BE2C (cell line): ENCODE measurements at places on chromosomes 12 and 14.

DNA sequence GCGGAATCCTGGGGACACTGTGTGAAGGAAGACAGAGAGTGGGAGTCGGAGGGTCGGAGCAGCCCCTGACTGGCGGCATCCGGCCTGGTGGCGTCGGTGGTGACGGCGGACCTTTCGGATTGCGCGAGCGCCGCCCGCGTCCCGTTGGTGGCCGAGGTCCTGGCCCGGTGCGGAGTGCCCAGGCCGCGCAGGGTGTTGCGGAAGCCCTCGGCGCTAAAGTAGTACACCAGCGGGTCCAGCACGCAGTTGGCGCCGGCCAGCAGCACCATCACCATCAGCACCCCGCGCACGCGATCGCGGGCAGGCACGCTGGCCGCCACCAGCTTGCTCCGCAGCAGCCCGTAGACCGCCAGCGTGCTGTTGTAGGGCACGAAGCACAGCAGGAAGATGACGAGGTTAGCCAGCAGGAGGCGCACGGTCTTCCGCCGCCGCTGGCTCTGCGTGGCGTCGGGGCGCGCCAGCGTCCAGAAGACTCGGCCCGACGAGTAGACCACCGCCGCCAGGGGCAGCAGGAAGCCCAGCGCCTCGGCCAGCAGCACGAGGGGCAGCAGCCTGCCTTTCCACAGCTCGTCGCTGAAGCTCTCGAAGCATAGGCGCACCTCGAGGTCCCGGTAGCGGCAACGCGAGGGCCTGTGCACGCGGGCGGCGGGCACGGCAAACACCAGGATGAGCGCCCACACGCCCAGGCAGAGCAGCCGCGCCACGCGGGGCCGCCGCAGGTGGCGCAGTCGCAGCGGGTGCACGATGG lies 13.1 kb upstream of the CHD4 start:
- DNase-seq = no peak

DNA sequence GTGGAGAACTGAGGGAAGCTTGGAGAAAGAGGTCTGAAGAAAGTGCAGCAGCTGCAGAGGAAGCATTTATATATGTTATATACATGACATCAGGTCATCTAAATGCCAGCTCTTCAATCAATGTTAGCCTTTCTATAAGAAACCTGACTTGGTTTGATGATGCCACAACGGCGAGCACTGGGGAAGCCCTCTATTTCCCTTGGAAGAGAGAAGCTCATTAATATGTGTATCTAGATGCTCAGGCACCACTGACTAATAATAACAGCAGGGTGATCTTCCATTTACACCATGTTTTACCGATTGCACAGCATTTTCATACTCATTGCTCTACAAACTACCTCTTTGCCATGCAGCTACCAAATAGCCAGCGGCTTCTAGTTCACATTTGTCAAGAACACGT lies 811 bp downstream of the ACYP1 start:
- no peak for DNase-seq

GRCh38 chr12:93245543-93245942 lies 132.2 kb upstream of the NUDT4 start:
- no peak for DNase-seq

DNA sequence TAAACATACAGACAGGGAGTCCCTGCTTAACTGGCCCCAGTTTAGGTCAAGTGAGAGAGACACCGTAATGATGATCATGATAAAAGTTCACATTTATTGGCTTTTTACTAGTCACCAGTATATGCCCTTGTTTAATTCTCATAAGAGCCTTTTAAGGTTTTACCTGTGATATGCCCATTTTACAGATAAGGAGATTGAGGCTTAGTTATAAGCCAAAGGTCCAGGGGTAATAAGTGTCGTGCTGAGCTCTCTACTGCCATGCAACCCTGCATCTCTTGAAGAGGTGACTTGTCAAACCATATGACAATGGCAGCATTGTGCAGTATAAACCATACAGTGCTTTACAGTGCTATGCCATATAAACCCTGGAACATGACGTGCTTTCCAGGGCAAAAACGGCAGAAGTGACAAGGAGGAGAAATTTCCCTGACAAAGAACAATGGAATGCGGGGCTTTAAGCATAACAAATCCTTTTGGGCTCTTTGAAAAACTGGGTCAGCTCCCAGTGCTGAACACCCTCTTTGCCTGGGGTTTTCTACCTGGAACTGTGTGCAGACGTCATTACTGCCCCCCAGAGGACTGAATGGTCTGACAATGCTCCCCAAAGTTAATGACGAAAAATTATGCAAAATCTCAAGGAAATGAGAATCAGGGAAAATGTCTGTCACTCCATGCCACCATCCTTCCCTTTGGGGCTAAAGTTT lies 59.7 kb upstream of the C14orf132 start:
- no peak for DNase-seq

DNA sequence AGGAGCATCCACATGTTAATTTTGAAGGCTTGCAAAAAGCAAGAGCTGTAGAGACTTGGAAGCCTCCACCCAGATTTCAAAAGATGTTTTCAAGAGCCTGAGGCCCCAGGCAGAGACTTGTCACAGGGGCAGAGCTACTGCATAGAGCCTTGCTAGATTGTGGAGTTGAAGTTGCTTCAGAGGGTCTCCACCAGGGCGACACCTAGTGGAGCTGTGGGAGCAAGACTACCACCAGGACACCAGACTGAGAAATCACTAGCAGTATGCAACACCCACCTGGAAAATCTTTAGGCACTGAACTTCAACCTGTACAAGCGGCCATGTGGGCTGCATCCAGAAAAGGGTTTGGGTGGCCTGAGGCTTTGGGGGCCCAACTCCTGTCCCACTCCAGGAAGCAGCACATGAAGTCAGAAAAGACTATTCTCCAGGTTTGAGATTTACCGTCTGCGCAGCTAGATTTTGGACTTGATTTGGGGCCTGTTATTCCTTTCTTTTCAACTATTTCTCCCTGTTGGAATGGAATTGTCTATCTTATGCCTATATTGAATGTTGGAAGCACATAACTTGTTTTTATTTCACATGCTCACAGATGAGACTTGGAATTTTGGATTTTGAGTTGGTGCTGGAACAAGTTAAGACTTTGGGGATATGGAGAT lies 508.6 kb downstream of the FLRT2 start:
- peak; percentile 60 for DNase-seq

- DNase-seq = peak; percentile 61
Observed at GRCh38 chr14:76844223-76844622, 18.0 kb downstream of the LRRC74A start.

DNA sequence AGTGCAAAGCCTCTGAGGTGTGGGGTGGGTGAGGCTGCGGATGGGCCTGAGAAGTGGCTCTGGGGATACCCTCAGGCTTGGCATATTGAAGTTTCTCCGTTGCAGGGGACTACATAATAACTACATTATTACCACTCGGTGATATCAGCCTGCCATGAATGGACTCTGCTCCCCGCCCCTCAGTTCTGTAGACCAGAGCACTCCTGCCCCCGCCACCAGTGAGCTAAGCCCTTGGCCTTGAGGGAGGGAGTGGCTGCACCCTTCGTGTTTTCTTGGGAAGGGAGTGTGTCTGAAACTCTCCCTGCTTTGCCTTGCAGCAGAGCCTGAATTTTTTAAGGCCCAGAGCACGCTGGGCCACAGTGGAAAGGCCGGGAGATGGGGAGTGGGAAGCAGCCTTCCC lies 1.7 kb downstream of the ORAI1 start:
- no peak for DNase-seq

DNA sequence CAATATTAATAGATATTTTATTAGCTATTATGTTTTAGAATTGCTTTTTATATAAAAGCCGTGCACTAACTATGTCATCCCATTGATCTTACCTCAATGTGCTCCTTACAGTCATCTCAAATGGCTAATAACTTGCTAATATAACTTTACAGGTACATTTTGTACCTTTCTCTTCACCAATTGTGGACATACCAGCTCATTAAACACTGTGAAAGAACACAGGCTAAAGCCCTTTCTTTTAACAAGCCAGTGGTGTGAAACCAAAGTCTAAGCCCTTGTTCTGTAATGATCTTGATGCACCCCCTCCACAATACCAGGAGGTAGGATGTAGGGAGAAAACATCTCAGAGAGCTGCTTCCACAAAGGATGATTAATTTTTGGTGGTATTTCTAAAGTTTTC lies 675.3 kb upstream of the USP15 start:
- no peak for DNase-seq

GRCh38 chr12:52216807-52217206 lies 16.2 kb upstream of the KRT7 start:
- DNase-seq = peak; percentile 33

DNA sequence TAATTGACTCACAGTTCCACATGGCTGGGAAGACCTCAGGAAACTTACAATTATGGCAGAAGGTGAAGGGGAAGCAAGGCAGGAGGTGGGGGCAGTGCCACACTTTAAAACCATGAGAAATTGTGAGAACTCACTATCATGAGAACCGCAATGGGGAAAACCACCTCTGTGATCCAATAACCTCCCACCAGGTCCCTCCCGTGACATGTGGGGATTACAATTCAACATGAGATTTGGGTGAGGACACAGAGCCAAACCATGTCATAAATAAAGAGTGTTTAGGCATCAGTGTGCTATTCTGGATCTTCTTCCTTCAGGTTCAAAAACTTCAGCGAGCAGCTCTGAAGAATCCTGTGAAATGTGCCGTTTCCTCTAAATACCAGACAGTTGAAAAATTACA lies 9.7 kb downstream of the DDX47 start:
- no peak for DNase-seq

DNA sequence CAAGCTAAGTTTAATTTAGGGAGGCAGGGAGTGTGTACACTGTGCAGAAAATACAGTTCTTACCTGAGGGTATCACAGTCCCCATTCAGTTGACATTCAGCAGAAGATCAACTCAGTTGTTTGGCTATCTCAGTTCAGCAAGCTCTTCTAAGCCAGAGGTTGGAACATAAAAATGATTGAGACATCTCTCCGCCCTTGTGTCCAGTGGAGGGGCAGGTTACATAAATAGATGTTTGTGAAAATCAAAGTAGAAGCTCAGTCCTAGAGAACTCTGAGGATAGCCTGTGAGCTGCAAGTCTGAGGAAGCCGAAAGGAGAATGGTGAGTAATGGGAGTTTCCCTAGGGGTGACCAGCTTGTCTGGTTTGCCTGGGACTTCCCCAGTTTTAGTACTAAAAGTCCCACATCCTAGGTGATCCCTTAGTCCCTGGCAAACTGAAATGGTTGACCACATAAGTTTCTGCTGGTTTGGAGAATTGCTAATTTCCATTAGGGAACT lies 251.4 kb upstream of the ATP2B1 start:
- no peak for DNase-seq

DNA sequence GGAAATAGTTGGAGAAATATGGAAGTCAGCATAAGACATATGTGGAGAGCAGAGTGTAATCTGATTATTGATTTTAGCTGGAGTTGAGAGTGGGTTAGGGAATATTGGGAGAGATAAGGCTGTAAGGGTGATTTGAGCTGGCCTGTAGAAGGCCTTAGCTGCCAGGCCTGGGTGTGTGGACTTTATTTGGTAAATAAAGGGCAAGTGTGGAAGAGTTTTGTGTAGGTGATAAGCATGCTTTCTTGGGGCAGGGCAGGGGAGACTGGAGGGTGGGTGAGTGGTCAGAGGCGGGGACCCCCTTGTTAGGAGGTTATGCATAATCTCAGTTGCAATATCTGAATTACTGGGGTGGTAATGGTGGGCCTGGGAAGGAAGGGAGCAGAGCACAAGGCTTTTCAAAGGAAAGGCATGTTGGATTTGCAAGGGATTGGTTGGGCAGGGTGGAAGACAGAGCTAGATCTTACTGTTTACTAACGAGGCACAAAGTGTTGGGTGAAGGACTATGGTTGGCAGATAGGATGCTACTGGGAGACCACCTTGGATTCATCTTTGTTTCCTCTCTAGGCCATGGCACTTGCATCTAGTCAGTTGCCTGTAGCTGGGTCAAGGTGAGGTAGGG lies 5.5 kb downstream of the KHNYN start:
- no peak for DNase-seq

DNA sequence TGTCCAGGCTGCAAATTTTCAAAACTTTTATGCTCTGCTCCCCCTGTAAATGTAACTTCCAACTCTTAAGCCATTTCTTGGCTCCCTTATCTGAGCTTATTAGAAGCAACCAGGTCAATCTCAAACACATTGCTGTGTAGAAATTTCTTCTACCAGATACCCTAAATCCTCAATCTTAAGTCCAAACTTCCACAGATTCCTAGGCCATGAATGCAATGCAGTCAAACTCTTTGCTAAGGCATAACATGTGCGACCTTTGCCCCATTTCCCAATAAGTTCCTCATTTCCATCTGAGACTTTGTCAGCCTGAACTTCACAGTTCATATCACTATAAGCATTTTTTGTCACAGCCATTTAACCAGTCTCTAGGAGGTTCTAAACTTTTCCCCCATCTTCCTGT lies 64.5 kb downstream of the TMTC3 start:
- DNase-seq = no peak

GRCh38 chr12:104285740-104286515 lies 17.6 kb upstream of the EID3 start:
- DNase-seq = no peak

DNA sequence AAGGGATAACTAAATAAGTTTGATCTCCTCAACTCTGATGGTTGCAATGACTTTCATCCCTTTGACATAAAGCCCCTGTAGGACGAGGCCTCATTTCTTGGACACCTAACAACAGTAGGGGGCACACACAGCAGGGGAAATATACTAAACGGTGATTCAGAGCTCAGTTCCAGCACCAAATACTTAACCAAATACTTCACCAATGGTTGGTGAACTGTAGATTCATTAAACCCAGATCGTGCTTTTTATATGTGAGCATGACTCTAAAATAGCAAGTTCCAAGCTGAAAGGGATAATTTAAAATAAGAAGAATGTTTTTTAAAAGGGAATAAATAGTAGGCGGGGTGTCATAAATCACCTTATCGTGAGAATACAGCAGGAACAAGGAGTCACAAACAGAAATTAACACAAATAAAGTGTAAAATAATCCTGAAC lies 53.2 kb downstream of the ATG2B start:
- DNase-seq = peak; percentile 13

DNA sequence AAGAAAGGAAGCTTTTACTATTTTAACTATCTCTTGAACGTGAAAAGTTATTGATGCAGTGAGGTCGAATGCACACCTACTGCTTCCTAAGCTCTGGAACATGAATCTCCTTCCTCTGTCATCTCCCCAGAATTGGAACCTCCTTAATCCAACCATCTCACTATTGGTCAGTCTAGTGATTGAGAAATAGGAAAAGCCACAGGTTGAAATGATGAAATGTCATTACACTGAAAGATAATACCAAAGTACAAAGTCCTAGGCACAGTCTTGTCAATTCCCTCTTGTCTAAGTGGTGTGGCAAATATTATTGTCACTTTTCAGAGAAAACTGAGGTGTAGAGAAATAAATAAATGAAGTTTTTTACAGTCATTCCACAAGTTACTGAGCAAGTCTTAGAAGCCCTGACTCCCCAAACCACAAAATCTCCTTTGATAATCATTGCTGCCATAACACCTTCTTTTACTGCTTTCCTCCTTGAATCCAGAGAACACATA lies 19.5 kb upstream of the HIGD1C start:
- DNase-seq = no peak

GRCh38 chr12:131642101-131642540 lies 68.8 kb upstream of the SFSWAP start:
- DNase-seq = peak; percentile 65

DNA sequence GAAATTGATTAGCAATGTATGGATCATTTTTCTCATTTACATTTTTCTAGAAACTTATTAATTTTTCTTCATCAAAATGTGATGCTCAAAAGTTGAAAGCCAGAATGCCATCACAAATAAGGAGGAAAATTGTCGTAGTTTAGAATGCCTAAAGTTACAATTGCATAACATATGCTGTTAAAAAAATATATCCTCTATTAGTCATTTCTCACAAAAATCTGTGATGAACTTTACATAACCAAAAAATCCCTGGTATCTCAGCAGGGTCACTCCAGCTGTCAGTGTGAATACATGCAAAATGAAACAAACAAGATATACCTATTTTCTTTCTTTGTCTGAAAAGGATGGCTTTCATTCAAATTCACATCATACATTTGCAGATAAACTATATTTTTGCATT lies 358.9 kb downstream of the PAWR start:
- DNase-seq = no peak
